Iris pigment epithelial cell (primary cell): ENCODE measurements at places on chromosomes 4 and X.

DNA sequence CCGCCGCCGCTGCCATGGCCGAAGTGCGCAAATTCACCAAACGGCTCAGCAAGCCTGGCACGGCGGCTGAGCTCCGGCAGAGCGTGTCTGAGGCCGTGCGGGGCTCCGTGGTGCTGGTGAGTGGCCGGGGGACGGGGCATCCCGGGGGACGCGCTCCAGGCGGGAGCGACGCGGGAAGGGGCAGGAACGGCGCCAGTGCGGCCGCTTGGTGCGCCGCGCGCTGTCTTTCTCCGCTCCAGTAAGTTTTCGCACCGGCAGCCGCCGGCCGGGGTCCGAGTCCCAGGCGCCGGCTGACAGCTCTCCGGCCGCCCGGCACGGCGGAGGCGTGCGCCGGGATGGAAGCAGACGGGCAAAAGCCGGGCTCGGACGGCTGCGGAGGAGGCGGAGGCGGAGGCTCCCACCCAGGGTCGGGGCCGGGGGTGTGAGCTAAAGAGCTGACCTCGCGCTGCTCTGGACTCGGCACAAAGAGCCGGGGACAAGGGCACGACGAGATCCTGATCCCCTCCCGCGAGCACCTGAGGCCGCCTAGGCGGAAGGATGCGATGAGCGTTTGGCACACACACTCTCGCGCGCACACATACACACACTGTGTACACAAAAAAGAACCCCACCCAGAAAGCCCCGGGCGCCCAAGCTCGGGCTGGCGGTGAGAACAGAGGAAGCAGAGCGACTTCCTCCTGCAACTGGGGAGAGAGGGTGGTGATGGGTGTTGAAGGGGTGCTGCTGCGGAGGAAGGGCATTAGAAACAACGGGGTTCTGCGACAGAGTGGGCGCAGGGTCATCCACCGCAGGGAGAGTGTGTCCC, 545 bp downstream of the DOCK11 start:
- DNase-seq: no peak

- DNase-seq: peak; percentile 1
Observed at GRCh38 chr4:44985152-44985551, 258.8 kb upstream of the GNPDA2 start.

- DNase-seq: peak; percentile 51
Observed at GRCh38 chr4:173167758-173168395, 734 bp upstream of the GALNT7 start.

GRCh38 chrX:3145716-3146115, 104.4 kb downstream of the ARSF start:
- no peak for DNase-seq

- no peak for DNase-seq
Observed at GRCh38 chr4:74322301-74322700, 14.0 kb downstream of the EPGN start.

GRCh38 chr4:99361268-99361898, 8.8 kb upstream of the ADH1C start:
- DNase-seq: no peak

DNA sequence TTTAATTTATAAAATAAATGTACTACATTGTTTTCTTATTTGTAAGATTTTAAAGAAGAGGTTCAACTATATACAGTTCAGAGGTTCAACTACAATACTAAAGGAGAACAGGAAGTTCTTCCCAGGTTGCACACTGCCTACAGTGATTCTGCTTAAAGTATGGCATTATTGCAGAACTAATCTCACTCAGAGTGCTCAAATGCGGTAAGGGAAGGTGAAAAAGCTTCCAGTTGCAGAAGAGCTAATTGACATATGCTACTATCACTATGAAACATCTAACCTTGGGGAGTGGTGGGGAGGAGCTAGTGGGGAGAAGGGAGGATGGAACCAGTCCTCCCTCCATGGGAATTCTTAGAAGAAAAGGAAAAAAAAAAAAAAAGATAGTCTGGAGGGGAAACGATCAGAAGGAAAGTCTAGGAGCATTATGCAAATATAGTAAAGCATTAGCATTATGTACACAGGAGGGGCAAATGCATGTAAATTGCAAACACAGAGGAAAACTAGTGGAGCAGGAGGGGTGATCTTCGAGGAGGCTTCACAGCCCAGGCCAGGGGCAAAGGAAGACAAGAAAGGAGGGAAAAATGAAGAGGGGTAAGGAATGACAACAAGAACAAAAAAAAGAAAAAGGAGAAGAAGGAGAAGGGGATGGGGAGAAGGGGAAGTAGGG, 32.0 kb upstream of the MMAA start:
- DNase-seq: no peak

DNA sequence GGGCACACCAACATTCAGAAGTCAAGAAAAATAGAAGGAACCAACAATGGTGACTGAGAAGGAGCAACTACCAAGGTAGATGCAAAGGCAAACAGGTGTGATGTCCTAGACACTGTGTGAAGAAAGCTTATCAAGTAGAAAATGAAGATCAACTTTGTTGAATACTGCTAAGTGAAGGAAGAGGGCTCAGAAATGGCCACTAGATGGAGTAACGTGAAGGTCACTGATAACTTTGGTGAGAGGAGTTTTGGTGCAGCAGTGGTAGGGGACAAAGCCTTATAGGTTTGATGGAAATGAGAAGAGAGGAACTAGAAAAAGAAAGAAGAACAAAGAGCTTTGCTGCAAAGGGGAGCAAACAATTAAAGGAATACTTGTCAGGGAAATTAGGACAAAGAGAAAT, 23.5 kb downstream of the OTC start:
- DNase-seq: peak; percentile 13

GRCh38 chr4:140236654-140237169, 82.7 kb upstream of the MAML3 start:
- peak; percentile 14 for DNase-seq
